HCT116 (cell line): ENCODE measurements at places on chromosomes 11 and 22. TPM values are rescaled to one million over a fixed set of nuclear protein-coding genes. Genes with fewer than 3 reads are reported as not detected.

Gene INS
- total RNA-seq, result 0.44 TPM

Gene RAB39A
- not detected for total RNA-seq

Gene FXYD6
- 2.5 TPM for total RNA-seq

Gene MRGPRF
- total RNA-seq, result 0.76 TPM

Gene APIP
- total RNA-seq, result 41.2 TPM

Gene C11orf86
- 0.25 TPM for total RNA-seq

Gene CEND1
- total RNA-seq, result 0.27 TPM

Gene HTR3B
- total RNA-seq, result not detected

Gene OR2D2
- total RNA-seq, result 0.20 TPM

Gene SLC22A9
- not detected for total RNA-seq

GRCh38 chr11:127071606-127072005 is 71.0 kb upstream of the KIRREL3 start:
- no peaks in the 10 kb centered on the region for H3K27me3 ChIP-seq
- H3K4me3 ChIP-seq, result no peak overlapping the region
- H3K36me3 ChIP-seq, result no peaks in the 10 kb centered on the region
- no peaks in the 10 kb centered on the region for H3K4me1 ChIP-seq

DNA sequence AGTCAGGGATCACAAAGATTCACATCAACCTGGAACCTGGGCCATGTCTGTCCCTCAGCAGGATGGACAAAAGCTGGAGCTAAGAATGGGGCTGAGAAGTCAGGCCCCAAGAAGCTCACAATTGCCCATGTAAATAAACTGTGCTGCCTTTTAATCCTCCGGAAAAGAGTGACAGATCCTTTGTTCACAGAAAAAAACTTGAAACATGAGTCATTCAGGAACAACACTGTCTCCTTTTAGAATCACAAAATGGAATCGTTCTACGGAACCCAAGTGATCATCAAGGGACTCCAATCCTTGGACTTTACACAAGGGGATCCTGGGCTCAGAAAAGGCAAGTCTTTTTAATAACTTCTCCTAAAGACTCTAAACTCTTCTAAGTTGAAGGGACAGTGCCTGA is 36.1 kb downstream of the RELT start:
- no peak overlapping the region for H3K27ac ChIP-seq
- H3K4me1 ChIP-seq, result no peaks in the 10 kb centered on the region
- no peaks in the 10 kb centered on the region for H3K36me3 ChIP-seq
- H3K4me3 ChIP-seq, result no peak overlapping the region
- H3K27me3 ChIP-seq, result no peaks in the 10 kb centered on the region

- no peaks in the 10 kb centered on the region for H3K27me3 ChIP-seq
- H3K4me1 ChIP-seq, result peaks cover 7% of the 10 kb centered on the region
- no peak overlapping the region for H3K4me3 ChIP-seq
- DNase-seq, result no peak
- no peaks in the 10 kb centered on the region for H3K36me3 ChIP-seq
Observed at GRCh38 chr11:14342906-14343305, 16.1 kb downstream of the RRAS2 start.

- H3K4me1 ChIP-seq, result no peaks in the 10 kb centered on the region
- no peaks in the 10 kb centered on the region for H3K27me3 ChIP-seq
- H3K27ac ChIP-seq, result no peak overlapping the region
- no peak overlapping the region for H3K4me3 ChIP-seq
- peaks cover 19% of the 10 kb centered on the region for H3K36me3 ChIP-seq
- no peak for DNase-seq
Observed at GRCh38 chr11:13720940-13721339, 52.5 kb downstream of the FAR1 start.

GRCh38 chr11:20015101-20015500 is 145.2 kb downstream of the DBX1 start:
- no peak for DNase-seq
- H3K27me3 ChIP-seq, result peaks cover 18% of the 10 kb centered on the region
- H3K36me3 ChIP-seq, result no peaks in the 10 kb centered on the region
- no peak overlapping the region for H3K27ac ChIP-seq

GRCh38 chr11:126224647-126225294 is 13.2 kb downstream of the FAM118B start:
- no peak overlapping the region for H3K4me3 ChIP-seq
- no peaks in the 10 kb centered on the region for H3K27me3 ChIP-seq
- no peak overlapping the region for H3K27ac ChIP-seq
- H3K36me3 ChIP-seq, result no peaks in the 10 kb centered on the region

DNA sequence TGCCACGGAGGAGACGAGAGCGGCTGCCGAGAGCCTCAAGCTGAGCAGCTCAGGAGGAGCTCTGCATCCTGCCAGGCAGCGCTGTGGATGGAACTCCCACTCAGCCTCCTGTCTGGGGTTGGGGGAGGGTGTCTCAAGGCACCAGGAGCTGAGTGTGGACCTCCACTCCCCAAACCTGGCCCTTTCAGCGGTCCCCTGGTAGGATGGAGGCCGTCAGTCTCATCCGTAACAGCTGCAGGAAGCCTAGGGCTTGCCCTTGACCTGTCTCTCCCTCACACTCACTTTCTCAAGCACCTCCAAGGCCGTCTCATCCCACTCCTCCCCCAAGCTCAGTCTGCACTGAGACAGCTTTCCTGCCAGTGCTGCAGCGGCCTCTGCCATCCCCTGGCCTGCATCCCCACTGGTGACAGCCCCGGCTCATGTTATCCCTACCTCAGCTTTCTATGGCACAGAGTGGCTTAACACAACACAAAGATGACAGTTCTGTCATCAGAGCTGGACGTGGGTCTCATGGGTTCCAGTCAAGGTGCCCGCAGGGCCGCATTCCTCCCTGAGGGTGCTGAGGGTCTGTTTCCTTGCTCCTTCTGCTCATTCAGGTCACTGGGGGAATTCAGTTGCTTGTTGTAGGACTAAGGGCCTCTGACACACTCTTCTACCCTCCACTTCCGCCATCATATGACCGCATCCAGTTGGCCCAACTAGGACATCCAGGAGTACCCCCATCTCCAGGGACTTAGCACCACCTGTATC is 341.9 kb upstream of the B3GAT1 start:
- no peak for DNase-seq
- H3K4me3 ChIP-seq, result no peak overlapping the region
- no peaks in the 10 kb centered on the region for H3K36me3 ChIP-seq
- peaks cover 27% of the 10 kb centered on the region; the same call in 1 of the 2 replicates for H3K27me3 ChIP-seq

GRCh38 chr22:24329453-24329852 is 58.8 kb downstream of the SPECC1L start:
- DNase-seq, result no peak
- H3K4me3 ChIP-seq, result no peak overlapping the region

- no peak overlapping the region for H3K27ac ChIP-seq
- H3K36me3 ChIP-seq, result no peaks in the 10 kb centered on the region
- no peak for DNase-seq
- H3K4me1 ChIP-seq, result no peaks in the 10 kb centered on the region
Observed at GRCh38 chr11:92413757-92414513, 189.3 kb downstream of the FAT3 start.

DNA sequence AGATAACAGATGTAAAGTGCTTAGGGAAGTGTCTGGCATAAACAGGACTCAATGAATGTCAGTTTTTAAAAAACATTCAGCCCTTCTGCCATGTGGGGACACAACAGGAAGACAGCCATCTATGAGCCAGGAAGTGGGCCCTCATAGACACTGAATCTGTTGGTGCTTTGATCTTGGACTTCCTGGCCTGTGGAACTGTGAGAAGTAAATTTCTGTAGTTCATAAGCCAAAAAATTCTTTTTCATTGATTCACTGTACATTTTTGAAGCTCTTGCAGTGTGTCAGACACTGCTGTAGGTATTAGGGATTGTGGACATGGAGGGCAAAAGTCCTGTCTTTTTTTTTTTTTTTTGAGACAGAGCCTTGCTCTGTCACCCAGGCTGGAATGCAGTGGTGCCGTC is 188.6 kb downstream of the HIPK3 start:
- no peaks in the 10 kb centered on the region for H3K36me3 ChIP-seq
- H3K4me1 ChIP-seq, result no peaks in the 10 kb centered on the region
- H3K27ac ChIP-seq, result no peak overlapping the region
- no peak for DNase-seq
- no peak overlapping the region for H3K4me3 ChIP-seq

- H3K27me3 ChIP-seq, result no peaks in the 10 kb centered on the region
- DNase-seq, result no peak
- no peak overlapping the region for H3K27ac ChIP-seq
- H3K4me3 ChIP-seq, result no peak overlapping the region
- H3K4me1 ChIP-seq, result no peaks in the 10 kb centered on the region
- H3K36me3 ChIP-seq, result no peaks in the 10 kb centered on the region
Observed at GRCh38 chr11:91293119-91293518, 931.5 kb upstream of the FAT3 start.

DNA sequence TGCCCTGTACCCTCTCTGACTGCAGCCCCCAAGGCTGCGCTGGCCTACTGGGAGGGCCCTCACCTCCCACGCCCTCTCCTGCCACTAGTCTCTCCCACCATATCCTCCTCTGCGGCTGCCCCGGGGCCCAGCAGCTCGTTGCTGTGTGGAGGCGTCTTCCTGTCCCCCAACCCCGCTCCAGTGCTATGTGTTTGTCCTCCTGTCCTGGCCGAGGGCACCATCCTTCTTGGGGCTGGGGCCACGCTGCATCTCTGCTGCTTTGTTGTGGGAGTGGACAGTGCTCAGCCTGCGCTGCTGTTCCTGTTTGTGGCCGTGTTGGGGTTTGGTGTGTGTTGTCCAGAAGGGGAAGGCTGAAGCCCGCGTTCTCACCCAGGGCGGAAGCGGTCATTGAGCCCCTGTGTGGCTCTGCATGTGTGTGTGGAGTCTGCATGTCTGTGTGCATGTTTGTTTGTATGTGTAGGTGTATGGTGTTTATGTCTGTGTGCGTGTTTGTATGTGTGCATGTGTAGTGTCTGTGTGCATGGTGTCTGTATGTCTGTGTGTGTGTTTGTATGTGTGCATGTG is 15.7 kb downstream of the TPCN2 start:
- no peaks in the 10 kb centered on the region for H3K4me1 ChIP-seq
- no peak overlapping the region for H3K4me3 ChIP-seq
- no peak overlapping the region for H3K27ac ChIP-seq
- DNase-seq, result no peak

DNA sequence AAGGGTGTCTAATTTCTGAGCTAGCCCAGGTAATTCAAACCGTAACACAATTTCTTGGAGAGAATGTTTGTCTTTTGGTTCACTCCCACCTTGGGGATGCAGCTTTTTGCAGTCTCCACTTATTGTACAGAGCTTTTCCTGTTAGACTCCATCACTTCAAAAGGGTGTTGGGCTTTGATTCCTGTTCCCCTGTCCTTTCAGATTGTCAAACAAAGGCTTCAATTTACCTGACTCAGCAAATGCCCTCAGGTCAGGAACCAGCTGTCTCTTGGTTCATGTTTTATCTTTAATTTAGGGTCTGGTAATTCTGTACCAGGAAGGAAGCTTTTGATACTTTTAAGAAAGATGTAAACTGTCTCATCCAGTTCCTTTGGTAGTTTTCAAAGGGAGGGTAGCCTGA is 880.6 kb downstream of the NTM start:
- no peak overlapping the region for H3K4me3 ChIP-seq
- DNase-seq, result no peak
- H3K27me3 ChIP-seq, result no peaks in the 10 kb centered on the region

- no peak overlapping the region for H3K4me3 ChIP-seq
- no peaks in the 10 kb centered on the region for H3K4me1 ChIP-seq
- H3K27me3 ChIP-seq, result no peaks in the 10 kb centered on the region
- DNase-seq, result no peak
- H3K27ac ChIP-seq, result no peak overlapping the region
Observed at GRCh38 chr11:86900162-86900561, 55.0 kb downstream of the FZD4 start.

DNA sequence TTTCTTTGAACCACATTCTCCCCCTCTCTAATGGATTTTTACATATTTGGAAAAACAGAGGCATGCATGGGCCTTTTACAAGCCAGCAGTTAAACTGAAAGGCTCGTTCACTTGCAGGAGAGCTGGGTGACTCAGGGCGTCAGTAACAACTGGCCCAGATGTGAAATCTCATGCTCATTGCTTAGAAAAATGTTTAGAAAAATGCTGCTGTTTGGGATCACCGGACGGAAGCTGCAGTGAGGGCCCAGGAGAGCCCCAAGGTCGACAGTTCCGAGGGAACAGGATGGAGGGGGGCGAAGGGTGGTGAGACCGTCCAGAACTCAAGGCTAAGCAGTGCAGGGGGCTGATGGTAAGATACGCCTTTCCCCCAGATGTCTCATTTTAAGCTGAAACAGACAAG is 41.7 kb upstream of the SMTN start:
- H3K4me3 ChIP-seq, result no peak overlapping the region
- no peaks in the 10 kb centered on the region for H3K4me1 ChIP-seq
- H3K27me3 ChIP-seq, result no peaks in the 10 kb centered on the region
- H3K36me3 ChIP-seq, result no peaks in the 10 kb centered on the region
- H3K27ac ChIP-seq, result no peak overlapping the region

- H3K27ac ChIP-seq, result no peak overlapping the region
- DNase-seq, result no peak
- peaks cover 4% of the 10 kb centered on the region for H3K36me3 ChIP-seq
- no peaks in the 10 kb centered on the region for H3K4me1 ChIP-seq
- no peaks in the 10 kb centered on the region for H3K27me3 ChIP-seq
- no peak overlapping the region for H3K4me3 ChIP-seq
Observed at GRCh38 chr11:8654503-8654902, 28.0 kb downstream of the TRIM66 start.

GRCh38 chr11:73384872-73385689 is 8.9 kb downstream of the RELT start:
- H3K36me3 ChIP-seq, result peaks cover 3% of the 10 kb centered on the region; the same call in 1 of the 2 replicates
- H3K4me3 ChIP-seq, result no peak overlapping the region
- no peak for DNase-seq
- H3K27ac ChIP-seq, result peak overlapping the region; percentile 26; the same call in 1 of the 2 replicates

DNA sequence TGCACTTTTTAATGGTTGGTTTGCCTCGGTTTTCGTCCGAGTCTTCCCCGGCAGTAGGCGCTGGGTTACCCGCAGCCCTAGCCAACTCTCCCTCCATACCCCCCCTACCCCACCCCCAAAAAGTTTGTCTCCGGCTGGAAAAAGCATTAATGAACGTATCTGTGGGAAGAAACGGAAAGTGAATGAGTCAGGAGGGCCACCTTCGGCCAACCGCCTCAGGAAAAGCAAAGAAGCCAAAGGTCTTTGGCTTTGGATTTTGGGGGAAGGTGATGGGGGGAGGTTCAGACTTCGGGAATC is 508 bp upstream of the FLI1 start:
- no peaks in the 10 kb centered on the region for H3K36me3 ChIP-seq
- H3K4me3 ChIP-seq, result no peak overlapping the region
- no peak overlapping the region for H3K27ac ChIP-seq
- DNase-seq, result no peak
- H3K4me1 ChIP-seq, result no peaks in the 10 kb centered on the region

DNA sequence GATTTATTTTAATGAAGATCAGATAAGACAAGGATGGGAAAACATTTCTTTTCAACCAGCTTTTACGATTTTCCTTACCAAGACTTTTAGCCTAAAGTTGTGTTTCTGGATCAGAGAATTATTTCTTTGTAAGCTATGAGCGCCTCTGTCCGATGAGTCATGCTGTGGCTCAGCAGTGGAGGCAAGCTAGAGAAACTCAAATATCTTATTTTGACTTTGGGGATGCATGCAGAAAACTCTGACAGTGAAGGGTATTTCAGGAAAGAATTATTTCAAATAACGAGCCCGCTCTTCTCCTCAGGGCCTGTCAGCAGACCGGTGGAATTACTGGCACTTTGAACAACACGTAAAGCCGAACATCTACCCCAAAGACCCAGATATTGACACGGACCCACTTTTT is 77.9 kb upstream of the OR5AK2 start:
- DNase-seq, result no peak
- no peak overlapping the region for H3K27ac ChIP-seq
- no peaks in the 10 kb centered on the region for H3K36me3 ChIP-seq
- no peaks in the 10 kb centered on the region for H3K4me1 ChIP-seq
- 0 out of 2 replicates have a peak, but pooled peaks cover 3% of the 10 kb centered on the region for H3K27me3 ChIP-seq
- no peak overlapping the region for H3K4me3 ChIP-seq
